ENCODE measurements at places on chromosomes 11 and 22. TPM values are rescaled to one million over a fixed set of nuclear protein-coding genes. Genes with fewer than 3 reads are reported as not detected.

Gene ASCL2
- 0.74 TPM for total RNA-seq

Gene MICALL1
- total RNA-seq: 9.3 TPM

Gene TSGA10IP
- total RNA-seq: not detected

DNA sequence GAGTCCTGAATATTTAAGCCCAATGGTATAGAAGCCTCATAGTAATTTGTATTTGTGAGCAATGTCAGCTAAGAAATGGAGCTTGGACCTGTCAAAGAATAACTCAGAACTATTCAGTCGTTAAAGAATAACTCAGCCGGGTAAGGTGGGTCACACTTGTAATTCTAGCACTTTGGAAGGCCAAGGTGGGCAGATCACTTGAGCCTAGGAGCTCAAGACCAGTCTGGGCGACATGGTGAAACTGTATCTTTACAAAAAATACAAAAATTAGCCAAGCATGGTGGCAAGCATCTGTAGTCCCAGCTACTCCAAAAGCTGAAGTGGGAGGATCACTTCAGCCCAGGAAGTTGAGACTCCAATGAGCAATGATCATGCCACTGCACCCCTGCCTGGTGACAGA is 1526.5 kb downstream of the LRRC4C start:
- no peak for DNase-seq

- no peak for DNase-seq
Measured at GRCh38 chr11:17353821-17354600, 2.4 kb downstream of the NCR3LG1 start.

Measured in right lobe of liver (tissue), 6 donors.